ENCODE measurements at places on chromosomes 1 and 21. TPM values are rescaled to one million over a fixed set of nuclear protein-coding genes. Genes with fewer than 3 reads are reported as not detected.
A peak's percentile ranks its signal among the peaks of the same experiment; 100 is the strongest.

Gene KCNE2
- not detected for total RNA-seq

Gene WNT3A
- not detected for total RNA-seq

Gene OR10J1
- not detected for total RNA-seq

Gene IRF6
- 0.42 TPM for total RNA-seq

Gene XCL2
- total RNA-seq: not detected

Gene PTPN22
- total RNA-seq: 26.1 TPM

DNA sequence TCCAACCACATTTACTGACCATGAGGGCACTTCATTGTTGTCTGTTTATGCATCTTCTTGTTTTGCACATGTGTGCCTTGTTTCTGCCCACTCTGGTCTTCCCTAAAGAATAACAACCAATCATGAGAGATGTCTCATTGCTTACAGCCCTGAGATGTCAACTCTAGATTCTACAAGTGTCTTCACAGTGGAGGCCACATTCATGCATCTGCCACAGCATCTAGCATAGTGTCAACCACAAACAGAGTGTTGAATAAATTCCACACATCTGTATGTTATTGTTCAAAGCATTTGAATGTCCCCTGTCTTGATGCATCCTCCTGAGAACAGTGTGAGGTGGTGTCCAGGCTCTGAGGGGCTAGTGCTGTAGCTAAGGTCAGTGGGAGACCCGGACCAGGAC lies 43.1 kb downstream of the KCNC4 start:
- no peaks in the 10 kb centered on the region for H3K36me3 ChIP-seq
- H3K4me3 ChIP-seq: no peak overlapping the region
- peaks cover 7% of the 10 kb centered on the region for H3K4me1 ChIP-seq

DNA sequence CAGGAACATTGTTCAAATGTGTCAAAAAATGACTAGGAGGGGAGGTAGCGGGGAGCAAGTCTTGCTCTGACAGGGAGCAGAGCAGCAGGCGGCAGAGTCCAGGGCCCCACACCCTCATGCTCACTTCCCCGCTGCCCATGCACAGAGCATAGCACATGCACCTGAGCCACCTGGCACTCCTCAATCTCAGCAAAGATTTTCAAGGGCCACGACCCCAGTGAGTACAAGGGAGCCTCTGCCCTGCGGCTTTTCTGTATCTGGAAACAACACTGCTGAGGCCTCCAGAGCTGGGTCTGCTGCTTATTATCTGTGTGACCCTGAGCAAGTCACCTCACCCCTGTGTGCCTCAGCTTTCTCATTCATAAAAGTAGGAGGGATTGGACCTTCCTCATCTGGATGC lies 1.1 kb upstream of the GJB3 start:
- H3K27ac ChIP-seq: no peak overlapping the region
- DNase-seq: no peak
- H3K27me3 ChIP-seq: peaks cover 50% of the 10 kb centered on the region
- no peaks in the 10 kb centered on the region for H3K4me1 ChIP-seq
- H3K36me3 ChIP-seq: no peaks in the 10 kb centered on the region
- no peak overlapping the region for H3K4me3 ChIP-seq

- H3K4me3 ChIP-seq: no peak overlapping the region
- H3K36me3 ChIP-seq: no peaks in the 10 kb centered on the region
- DNase-seq: no peak
Measured at GRCh38 chr1:35656863-35657232, 15.5 kb upstream of the PSMB2 start.

- H3K36me3 ChIP-seq: no peaks in the 10 kb centered on the region
- DNase-seq: no peak
- H3K4me1 ChIP-seq: no peaks in the 10 kb centered on the region
- no peaks in the 10 kb centered on the region for H3K27me3 ChIP-seq
Measured at GRCh38 chr1:81165963-81166362, 634.8 kb upstream of the ADGRL2 start.

- H3K4me1 ChIP-seq: peaks cover 64% of the 10 kb centered on the region
- H3K36me3 ChIP-seq: peaks cover 79% of the 10 kb centered on the region
- peak overlapping the region; percentile 96 for H3K27ac ChIP-seq
- DNase-seq: peak; percentile 65
- peak overlapping the region; percentile 90 for H3K4me3 ChIP-seq
Measured at GRCh38 chr1:153945131-153945794, 1.3 kb downstream of the DENND4B start.

DNA sequence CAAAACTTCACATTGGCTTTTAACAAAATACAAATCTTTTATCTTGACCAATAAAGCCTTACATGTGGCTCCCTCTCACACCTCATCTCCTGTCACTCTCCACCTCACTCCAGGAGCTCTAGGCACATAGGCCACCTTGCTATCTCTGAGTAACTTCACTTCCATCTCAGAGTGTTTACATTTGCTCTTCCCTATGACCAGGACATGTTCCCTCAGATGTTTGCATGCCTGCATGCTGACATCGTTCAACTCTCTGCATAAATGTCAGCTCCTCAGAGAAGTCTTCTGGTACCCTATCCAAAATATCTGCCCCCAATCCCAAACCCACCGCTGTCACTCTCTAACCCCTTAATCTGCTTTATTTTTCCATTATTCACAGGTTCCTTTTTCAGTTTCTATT lies 110.9 kb downstream of the TOMM20 start:
- H3K4me1 ChIP-seq: peaks cover 74% of the 10 kb centered on the region
- DNase-seq: no peak
- H3K27me3 ChIP-seq: no peaks in the 10 kb centered on the region
- H3K4me3 ChIP-seq: no peak overlapping the region
- H3K27ac ChIP-seq: peak overlapping the region; percentile 51

- H3K27ac ChIP-seq: no peak overlapping the region
- no peak overlapping the region for H3K4me3 ChIP-seq
- H3K27me3 ChIP-seq: peaks cover 8% of the 10 kb centered on the region
- DNase-seq: no peak
Measured at GRCh38 chr1:201736707-201737320, 92.1 kb upstream of the IPO9 start.

DNA sequence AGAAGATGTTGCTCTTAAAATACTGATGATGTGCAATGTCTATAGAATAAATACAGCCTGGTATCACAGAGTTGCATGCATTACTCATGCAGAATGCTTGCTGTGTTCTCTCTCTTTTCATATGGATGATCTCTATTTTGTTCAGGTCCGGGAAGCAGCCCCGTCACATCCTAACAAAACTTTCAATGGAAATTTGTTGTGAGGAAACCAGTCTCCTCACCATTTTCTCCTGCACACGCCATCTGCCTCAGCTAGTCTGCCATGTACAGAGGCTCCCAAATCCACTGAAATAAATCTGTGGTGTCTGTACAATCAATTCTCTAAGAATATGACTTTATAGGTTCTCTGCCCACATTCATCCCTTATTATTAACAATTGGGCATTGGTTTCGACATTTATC lies 42.4 kb downstream of the DAB1 start:
- H3K4me3 ChIP-seq: no peak overlapping the region
- H3K27me3 ChIP-seq: peaks cover 4% of the 10 kb centered on the region
- H3K4me1 ChIP-seq: no peaks in the 10 kb centered on the region
- no peak overlapping the region for H3K27ac ChIP-seq

GRCh38 chr1:25579292-25580252 lies 36.2 kb downstream of the LDLRAP1 start:
- H3K27ac ChIP-seq: no peak overlapping the region
- H3K36me3 ChIP-seq: no peaks in the 10 kb centered on the region
- DNase-seq: no peak
- no peak overlapping the region for H3K4me3 ChIP-seq
- no peaks in the 10 kb centered on the region for H3K27me3 ChIP-seq
